ENCODE measurements at places on chromosomes 2 and 18.

DNA sequence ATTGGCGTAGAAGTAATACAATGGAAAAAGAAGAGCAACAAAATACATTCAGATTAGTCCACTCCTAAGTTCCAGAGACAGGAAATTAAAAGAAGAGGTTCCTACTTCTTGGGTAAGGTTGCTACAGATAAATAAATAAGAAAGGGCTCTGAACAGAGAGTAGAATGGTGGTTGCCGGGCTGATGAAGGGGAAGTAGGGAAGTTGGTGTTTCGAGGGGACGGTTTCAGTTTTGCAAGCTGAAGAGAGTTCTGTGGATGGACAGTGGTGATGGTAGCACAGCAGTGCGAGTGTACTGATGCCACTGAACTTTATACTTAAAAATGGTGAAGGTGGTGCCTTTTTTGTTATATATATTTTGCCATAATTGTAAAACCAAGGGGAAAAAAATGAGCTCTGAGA lies 48.2 kb downstream of the CABYR start:
- DNase-seq: no peak

DNA sequence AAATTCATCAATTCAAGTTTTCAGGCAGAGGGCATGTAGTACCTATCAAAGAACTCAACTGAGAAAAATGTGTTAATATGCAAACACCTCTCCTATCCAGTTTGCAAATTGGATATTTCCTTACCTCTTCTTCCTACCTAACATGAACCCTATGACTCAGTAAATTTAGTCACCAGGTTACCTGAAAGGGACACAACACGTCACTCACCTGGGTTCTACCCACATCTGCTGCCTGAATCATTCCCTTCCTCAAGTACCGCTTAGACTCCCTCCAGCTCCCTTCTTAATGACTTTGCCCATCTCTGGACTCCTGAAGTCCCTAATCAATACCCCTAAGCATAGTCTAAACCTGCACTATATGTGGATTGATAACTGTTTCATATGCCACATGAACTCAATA lies 10.4 kb downstream of the ANKRD44 start:
- no peak for DNase-seq

DNA sequence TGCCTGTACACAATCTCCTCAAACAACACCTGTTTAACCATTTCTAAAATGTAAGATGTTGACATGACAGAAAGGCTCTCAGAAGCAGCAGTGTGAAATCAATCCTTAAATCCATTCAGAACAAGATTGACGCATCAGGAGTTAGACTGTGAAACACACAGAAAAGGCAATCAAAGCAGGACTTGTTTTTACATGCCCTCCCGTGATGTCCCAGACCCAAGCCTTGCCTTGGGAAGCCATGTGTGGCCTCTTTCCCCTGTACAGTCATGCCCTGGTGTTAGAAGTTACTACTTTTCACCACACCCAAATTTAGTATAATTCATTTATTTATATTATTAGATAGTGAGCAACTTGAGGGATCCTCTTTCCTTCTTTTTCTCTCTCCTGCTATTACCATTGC lies 115.7 kb downstream of the NCKAP5 start:
- no peak for DNase-seq

DNA sequence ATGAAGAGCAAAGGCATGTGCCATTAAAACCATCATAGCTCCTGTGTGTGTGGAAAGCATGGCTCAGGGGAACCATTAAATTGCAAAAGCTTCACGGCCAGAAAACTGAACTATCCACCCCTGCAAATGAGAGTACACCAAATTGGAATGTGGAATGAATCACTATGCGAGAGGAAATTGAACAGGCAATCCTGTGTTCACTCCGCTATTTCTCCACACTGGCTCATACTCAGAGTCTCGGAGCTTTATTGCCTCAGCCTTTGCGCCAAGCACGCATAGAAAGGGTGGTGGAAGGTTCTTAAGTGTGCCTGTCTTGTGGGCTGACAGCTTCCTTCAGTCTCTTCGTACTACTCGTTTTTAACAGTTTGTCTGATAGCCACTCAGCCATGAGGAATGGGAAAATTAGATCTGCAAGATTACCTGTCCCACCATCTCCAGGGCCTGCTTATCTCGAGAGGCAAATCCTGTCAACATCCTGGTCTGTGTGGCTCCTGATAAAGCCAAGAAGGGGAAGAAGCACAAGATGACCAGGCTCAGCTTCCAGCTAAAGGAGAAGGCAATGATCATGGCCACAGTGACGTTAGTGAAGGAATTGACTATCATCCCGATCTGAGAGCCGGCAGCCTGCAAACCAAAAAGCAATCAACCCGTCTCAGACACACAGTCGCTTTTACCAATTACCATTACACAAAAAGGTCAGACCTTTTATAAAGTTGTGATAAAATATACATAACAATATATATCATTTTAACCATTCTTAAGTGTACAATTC lies 34.9 kb downstream of the G6PC2 start:
- no peak for DNase-seq

GRCh38 chr2:219644801-219645480 lies 17.5 kb downstream of the SLC4A3 start:
- no peak for DNase-seq

GRCh38 chr2:164371916-164372315 lies 249.4 kb downstream of the GRB14 start:
- DNase-seq: no peak

DNA sequence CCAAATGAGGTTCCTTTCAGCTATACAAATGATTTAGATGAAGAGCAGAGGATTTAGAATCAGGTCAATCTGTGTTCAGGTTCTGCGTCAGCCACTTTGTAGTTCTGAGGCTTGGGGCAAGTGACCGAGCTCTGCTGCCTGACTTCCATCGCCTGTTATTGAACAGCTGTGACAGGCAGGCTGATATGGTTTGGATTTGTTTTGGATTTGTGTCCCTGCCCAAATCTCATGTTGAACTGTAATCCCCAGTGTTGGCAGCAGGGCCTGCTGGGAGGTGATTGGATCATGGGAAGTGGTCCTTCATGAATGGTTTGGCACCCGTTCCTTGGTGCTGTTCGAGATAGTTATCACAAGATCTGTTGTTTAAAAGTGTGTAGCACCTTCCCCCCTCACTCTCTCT lies 18.6 kb downstream of the TYMS start:
- no peak for DNase-seq

GRCh38 chr2:8889978-8890377 lies 52.6 kb upstream of the KIDINS220 start:
- no peak for DNase-seq

- DNase-seq: no peak
These were observed 181.3 kb upstream of the ZNF521 start for GRCh38 chr18:25533218-25533617.

DNA sequence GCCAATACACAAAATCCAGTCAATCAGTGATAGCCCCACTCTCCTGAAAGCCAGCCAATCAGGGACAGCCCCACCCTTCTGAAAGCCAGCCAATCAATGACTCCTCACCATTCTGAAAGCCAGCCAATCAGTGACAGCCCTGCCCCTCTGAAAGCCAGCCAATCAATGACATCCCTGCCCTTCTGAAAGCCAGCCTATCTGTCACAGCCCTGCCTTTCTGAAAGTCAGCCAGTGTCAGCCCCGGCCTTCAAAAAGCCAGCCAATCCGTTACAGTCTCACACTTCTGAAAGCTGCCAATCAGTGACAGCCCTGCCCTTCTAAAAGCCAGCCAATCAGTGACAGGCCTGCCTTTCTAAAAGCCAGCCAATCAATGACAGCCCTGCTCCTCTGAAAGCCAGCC lies 95.9 kb upstream of the HDAC4 start:
- no peak for DNase-seq

DNA sequence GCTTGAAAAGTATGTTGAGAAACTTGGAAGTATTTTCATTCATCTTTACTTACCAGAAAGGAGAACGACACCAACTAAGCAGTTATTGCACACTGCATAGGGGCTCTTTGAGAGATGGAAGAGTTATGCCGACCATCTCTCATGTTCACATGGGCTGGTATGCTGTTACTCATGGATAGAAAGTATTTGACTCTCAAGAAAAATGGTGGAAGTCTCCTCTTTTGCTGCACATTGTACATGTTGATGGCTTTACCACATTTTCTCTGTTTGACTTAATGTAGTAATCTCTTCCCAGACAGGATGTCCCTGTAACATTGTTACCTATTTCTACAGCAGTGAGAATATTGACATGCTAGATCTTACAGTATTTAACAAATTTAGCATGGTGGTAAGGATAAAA lies 23.2 kb downstream of the CAB39 start:
- no peak for DNase-seq

DNA sequence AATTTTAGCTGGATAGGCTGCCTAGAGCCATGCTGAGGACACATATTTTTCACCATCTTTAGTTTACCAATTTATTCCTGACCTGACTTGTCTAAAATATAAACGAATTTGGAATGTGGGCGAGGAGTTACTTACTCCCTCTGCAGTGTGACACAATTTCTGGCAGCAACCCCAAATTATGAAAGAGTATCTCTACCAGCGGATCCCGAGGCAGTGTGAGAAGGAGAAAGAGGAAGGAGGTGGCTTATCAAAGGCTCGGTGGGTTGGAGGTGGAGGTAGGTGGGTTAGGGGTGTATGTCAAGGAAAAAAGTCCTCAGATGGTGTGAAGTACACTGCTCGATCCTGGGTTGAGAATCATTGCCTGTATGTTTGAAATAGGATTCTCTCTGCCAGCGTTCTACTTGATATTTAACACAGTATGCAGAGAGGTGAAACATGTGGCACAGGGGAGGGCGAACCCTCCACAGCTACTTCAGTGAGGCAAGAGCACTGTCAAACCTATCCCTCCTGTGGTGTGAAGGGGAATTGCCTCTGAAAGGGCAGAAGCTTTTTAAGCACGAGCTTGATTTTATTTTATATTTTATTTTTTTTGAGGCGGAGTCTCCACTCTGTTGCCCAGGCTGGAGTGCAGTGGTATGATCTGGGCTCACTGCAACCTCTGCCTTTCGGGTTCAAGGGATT lies 76.0 kb downstream of the RFTN2 start:
- DNase-seq: peak; percentile 11

GRCh38 chr2:104793966-104794365 lies 59.9 kb upstream of the POU3F3 start:
- DNase-seq: no peak

GRCh38 chr18:7452331-7452730 lies 114.8 kb upstream of the PTPRM start:
- DNase-seq: no peak
